ENCODE measurements at places on chromosomes 6 and 20.

DNA sequence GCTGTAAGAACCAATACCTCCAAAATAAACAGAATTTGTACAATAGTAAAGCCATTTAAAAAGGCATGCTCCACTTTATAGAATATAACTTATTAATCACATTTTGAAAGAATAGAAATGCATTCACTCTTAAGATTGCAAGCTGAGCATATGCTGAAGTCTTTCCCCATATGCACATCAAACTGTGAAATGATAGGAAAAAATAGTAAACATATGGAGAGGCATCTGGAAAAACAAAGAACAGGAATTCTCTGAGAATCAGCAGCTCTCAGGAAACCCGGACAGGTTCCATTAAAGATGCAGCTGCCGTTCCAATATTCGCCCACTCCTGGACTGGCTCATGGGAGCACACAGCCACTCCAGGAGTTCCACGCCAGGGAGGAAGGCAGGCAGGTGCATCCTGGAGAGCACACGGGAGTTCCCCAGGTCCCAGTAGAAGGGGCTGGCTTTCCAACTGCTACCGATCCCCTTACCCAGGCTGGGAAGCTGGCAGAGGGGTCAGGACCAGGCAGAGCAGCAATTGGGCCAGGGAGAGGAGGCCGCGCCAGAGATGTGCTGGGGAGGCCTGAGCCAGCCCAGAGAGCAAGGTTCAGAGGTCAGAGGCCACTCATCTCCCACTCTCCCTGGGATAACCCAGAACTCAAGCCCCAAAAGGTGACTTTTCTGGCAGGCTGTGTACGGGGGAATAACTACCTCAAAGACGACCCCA lies 111.1 kb downstream of the DLL1 start:
- DNase-seq, result peak; percentile 2

DNA sequence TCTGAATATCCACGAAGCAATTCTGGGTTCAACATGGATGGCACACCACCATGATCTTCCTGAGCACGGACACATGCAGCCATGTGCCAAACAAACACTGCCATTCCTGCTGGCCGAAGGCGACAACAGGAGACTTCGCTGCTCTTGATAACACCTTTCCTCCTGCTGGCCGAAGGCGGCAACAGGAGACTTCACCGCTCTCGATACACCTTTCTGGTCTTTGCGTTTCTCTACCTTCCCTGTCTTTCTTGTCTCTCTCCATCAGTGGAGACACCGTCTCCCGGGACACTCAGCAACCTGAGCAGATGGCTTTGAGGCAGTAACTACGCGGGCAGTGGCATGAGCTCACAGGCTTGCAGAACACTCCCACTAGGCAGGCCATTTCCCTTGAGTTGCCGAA lies 54.9 kb upstream of the MPC1 start:
- DNase-seq, result no peak

DNA sequence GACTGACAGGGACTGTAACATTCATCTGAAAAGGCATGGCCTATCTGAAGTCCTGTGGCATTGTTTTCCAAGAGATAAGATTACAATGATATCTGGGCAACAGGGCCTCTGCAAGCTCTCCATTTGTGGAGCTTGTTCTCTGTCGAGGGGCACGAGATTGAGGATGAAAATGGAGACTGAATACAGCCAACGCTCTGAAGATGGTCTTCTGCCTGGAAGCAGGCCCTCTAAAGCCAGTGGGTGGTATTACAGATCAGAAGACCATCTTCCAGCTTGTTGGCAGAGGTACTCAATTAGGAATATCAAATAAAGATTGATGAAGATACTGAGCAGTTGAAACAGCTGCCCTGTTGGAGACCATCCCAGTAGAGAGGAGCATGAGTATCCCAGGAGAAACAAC lies 288.2 kb downstream of the CENPW start:
- no peak for DNase-seq

DNA sequence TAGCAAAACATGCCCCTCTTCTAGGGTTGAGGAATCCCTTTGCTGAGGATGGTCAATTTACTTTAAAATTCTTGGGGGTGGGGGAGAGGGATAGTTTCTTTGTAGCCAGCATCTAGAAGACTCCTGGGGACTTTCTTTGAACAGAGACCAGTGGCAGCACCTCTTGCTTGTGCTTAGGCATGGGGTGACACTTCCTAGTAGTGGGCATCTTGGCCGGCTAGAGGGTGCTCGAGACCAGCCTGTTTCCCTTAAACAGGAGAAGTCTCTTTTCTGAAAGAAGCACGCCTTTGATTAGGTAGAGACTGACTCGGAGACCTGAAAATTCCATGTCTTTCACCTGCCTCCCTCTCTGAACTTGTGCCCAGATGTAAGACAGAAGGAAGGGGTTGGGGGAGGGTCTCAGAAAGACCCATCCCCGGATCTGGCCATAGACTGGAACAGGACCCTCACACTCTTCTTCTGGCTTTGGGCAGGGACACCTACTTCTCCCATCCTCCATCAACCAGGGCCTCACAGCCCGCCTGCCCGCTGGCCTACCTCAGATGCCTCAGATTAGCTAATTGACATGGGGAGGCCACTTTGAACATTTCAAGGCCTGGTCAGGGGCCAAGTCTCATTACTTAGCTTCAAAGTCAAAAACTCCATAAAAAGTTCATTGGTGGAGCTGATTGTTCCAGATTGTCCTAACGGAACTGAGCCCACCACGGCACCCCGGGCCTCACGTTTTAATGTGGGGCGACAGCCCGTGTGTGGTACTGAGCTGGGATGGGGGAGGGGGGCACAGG lies 172.2 kb downstream of the CDC5L start:
- no peak for DNase-seq

GRCh38 chr20:49561256-49561655 lies 6.7 kb downstream of the PTGIS start:
- DNase-seq, result peak; percentile 10

- DNase-seq, result no peak
Observed at GRCh38 chr6:117932676-117933075, 25.6 kb downstream of the SLC35F1 start.

DNA sequence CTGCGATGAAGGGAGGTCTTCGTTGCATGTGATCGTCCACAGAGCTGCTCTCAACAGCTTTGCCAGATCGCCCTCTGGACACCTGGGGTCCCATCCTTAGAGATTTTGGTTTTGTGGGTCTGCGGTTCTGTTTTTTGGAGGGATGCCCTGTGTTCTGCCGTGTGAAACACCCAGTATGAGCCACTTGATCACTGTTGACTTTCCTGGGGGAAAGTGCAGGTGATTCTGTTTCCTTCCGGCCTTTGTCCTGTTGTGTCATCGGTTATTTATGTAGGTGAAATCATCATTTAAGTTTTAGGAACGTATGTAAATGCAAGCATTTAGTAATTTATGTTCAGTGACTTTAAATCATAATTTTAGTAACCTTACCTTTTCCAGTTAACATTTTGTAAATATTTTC lies 56.4 kb upstream of the SLC22A1 start:
- DNase-seq, result no peak

DNA sequence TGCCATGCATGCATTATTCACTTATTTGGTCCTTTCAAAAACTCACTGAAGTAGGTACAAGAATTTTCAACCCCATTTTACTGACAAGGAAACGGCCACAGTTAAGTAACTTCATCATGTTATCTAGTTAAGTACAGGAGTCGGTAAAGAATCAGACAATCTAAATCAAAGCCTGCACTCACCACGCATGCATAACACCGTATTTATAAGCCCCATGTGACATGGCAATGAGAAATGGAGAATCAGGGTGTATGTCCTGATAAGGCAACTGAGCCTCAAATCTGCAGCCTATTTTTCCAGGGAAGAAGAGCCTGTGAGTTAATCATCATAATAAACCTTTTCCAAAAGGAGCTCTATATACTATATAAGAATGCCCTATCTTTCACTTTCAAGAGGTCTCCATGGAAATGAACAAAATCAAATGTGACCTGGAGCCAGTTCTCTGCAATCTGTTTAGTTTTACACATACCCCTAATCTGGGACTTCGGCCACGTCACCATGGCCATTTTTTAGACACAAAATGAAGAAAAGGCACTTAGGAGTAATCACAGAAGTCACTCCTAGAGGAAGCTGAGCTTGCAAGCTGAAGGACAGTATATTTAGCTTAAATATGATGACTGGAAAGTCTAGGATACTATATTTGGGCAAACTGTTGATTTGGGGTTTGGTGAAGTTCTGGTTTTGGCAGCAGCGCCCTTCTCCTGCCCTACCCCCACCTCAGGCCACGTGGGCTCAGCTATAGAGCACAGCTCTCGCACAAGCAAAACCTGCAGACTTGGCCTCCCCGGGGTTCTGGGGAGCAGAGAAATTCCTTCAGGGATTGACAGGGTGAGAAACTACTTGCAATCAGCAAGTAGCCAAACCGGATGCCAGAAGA lies 19.2 kb downstream of the TRAM2 start:
- DNase-seq, result no peak

DNA sequence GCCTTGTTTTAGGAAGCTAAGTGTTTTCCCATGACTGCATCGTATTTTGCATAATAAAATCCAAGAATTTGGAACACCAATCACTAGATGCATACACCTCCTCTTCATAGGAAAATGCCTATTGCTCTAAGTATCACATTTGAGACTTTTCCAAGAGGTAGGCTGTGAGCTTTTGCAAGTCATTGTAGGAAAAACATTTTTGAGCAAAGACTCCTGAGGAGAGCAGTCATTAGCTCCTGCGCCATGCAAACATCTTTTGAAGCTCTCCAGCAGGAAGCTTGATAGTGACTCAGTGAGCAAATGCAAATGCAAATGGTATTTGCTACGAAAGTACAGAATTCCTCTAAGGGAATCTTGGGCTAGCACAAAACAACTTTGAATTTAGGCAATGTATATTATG lies 750.4 kb downstream of the QKI start:
- DNase-seq, result no peak

DNA sequence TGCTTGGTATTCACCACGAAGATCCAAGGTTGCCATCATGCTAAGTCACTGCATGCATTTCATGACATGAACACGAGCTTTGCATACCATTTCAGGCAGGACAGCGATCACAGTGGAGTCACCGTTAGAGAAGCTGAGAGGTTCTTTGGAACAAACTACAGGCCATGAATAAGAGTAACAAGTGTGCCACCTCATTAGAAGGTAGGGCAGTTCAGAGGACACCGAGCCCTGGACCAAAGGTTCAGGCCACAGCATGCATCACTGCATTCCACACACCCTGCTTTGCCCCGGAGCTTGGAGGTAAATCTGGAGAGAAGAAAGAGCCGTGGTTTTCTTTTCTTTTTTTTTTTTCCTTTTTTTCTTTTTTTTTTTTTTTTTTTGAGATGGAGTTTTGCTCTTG lies 66.9 kb upstream of the CDH4 start:
- no peak for DNase-seq

- no peak for DNase-seq
Observed at GRCh38 chr6:89120371-89120770, 2.5 kb upstream of the SRSF12 start.

DNA sequence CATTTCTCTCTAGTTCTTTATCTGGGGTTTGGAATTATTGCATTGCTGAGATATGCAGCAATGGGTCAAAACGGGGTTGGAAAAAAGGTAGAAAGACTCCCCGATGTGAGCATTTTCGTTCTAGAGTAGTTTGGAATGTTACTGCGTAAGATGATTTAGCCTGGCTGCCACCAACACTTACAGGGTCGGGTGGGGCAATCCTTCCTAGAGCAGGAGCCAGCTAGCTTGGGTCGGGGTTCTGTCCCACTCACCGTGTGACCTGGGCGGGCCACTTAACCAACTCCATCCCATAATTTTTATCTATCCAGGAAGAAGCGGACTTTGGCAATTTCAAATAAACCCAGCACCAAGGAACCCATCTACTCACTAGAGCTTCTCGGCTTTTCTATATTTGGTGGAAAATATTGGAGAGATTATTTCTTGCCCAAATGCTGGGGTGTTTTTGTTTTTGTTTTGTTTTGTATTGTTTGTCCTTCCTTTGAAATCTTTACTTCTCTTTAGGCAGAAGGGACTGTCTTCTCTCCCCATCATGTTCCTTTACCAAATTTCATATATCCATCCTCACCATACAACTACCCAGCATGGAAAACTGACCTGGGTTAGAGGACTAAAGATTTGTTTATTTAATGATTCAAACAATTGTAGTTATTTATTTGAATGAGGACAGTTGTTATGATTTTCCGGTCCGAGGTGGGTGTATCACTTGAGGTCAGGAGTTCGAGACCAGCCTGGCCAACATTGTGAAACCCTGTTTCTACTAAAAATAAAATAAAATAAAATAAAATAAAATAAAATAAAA lies 72.4 kb downstream of the GPX5 start:
- no peak for DNase-seq

DNA sequence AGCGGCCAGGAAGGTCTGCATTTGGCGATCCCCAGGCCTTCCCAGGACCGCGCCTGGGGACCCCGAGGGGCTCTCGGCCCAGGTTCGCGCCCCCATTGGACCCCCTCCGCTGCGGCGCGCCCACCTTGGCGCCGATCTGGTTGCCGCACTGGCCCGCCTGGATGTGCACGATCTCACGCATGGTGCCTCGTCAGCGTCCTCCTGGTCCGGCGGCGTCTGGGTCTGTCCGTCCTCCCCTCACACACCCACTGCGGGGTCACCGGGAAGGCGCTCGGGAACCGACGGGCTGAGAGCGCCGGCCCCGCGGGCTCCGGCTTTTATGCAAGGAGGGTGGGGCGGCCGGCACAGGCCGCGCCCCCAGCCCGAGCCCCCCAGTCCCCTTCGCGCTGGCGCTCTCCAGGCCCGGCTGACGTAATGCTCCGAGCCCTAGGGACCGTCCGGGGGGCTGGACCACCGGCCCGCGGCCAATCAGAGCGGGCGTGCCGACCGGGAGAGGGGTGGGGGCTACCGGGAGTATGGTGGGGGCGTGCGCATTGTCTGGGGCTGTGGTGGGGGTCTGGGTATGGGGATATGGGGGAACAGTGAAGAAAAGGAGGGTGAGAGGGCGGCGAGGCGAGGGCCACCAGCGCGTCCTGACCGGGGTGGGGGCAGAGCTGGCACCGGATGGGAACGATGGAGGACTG lies at the start of gene TUBB2B:
TSS of gene TUBB2B (minus strand) at position 291 of the 683 bp plus-strand sequence. CDS start at position 181, 110 bp downstream.
- DNase-seq, result no peak

- DNase-seq, result no peak
Observed at GRCh38 chr6:152399399-152399798, 237.8 kb downstream of the SYNE1 start.

DNA sequence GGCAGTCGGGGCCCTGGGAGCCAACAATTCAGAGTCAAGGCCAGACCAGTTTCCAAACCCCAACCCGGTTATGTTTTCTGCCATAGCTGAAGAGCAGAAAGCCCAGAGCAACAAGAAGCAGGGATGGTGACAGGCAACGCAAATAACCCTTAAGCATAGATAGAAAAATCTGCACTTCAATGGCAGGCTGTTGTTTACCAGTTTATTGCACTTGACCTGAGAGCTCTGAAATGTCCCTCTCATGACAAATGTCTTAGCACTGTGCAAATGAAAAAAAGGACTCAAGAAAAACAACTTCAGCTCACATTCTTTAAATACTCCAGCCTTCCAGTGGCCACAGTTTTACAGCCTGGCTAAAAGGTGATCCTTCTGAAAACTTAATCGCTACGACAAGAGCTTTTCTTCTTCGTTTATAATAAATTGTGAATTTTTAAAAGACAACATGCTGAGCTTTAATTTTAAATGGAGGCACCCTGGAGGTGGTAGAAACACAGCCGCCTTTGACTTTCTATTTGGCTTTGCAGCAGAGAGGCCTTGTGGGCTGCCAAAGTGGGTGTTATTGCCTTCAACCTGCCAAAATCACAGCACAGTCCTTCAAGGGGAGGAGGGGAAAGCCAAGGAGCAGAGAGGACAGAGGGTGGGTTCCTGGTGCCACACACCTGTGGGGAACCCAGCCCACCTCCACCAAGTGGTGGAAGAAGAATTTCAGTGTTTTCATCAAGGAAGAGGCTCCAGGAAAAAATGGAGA lies 289.5 kb upstream of the CDYL start:
- DNase-seq, result no peak
